A172 (cell line): ENCODE measurements at places on chromosomes 4 and X.

DNA sequence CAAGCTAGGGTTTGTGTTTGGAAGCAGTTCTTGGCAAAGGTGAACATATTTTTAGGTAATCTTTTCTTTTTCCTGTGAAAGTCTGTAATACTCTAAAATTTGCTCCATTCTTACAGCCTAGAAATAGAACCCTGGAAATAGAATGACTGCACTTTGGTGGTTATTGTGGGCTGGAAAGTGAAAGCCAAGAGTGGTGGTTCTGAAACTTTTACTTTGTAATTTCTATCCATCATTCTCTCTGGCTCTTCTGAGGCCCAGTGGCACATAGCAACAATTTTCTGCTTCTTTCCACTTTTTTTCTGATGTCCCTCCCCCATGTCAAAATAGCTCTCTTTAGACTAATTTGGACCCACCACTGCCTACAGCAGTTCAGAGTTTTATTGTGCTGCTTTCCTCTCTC lies 300.4 kb upstream of the RPS6KA3 start:
- no peak for DNase-seq

GRCh38 chr4:82529322-82529721 lies 32.5 kb downstream of the TMEM150C start:
- DNase-seq = no peak

DNA sequence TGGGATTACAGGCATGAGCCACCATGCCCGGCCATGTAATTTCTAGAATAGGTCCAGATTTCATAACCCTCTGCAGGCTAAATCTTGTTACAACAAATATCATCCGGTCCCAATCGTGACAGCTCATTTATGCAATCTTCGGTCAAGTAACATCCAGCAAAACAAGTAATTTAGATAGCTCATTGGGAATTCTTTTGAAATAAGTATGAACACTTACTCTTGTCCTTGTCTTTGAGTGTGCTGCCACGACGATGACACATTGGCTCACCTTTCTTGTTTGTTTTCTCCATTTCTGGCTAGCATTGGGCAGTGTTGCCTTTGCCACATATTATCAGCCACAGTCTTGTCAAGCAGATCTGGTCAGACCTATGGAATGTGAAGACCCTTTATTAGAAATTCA lies 92.0 kb downstream of the PHEX start:
- DNase-seq = no peak

- no peak for DNase-seq
These were observed 39.4 kb downstream of the PDE5A start for GRCh38 chr4:119589165-119589564.

DNA sequence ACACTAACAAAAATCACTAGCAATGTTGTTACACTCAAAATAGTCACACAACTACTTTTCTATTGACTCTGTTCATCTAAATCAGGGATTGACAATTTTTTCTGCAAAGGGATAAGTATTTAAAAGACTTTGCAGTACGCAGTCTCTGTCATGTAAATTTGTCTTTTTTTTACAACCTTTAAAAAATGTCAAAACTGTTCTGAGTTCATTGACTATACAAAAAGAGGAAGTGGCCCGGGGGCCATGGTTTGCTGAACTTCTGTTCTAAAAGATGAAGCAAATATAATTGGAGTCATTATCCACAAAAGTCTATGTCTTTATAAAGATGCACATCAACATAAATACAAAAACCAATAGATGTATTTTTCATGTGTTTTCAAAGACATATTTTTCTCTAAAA lies 1310.3 kb downstream of the RPA4 start:
- DNase-seq = no peak

- no peak for DNase-seq
These were observed 239.0 kb upstream of the GLRA2 start for GRCh38 chrX:14290335-14290734.

DNA sequence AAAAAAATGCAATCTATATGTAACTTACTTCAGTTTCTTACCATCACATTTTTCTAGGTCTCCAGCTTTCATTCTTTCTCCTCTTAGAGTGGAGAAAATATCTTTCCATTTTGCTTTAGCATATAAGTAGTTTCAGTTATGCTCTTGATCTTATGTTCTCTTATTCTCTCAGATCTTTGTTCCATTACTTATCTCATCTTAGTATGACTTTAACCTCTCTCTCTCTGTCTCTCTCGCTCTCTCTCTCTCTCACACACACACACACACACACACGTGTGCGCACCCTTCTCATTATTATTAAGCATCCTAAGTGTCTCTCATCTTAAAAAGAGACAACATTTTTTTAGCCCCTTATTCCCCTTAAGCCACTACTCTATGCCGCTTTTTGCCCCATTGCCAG lies 92.8 kb downstream of the FAAH2 start:
- DNase-seq = no peak

- DNase-seq = no peak
These were observed 578.3 kb upstream of the FAT1 start for GRCh38 chr4:187301923-187302322.

GRCh38 chrX:67922966-67923365 lies 379.1 kb downstream of the AR start:
- DNase-seq = no peak

GRCh38 chrX:70774223-70774622 lies 134.3 kb downstream of the TEX11 start:
- no peak for DNase-seq
